Pancreas (tissue), 10 donors: ENCODE measurements at places on chromosomes 2 and 18. TPM values are rescaled to one million over a fixed set of nuclear protein-coding genes. Genes with fewer than 3 reads are reported as not detected.
A peak's percentile ranks its signal among the peaks of the same experiment; 100 is the strongest.

The ANKRD36B gene
- 45.9 TPM for polyA plus RNA-seq

GRCh38 chr2:176001916-176002687, at the start of gene LNPK:
TSS of gene LNPK (minus strand) at chr2:176002267. CDS start at chr2:175995584, 6,683 bp downstream.
- DNase-seq, result peak; percentile 92

DNA sequence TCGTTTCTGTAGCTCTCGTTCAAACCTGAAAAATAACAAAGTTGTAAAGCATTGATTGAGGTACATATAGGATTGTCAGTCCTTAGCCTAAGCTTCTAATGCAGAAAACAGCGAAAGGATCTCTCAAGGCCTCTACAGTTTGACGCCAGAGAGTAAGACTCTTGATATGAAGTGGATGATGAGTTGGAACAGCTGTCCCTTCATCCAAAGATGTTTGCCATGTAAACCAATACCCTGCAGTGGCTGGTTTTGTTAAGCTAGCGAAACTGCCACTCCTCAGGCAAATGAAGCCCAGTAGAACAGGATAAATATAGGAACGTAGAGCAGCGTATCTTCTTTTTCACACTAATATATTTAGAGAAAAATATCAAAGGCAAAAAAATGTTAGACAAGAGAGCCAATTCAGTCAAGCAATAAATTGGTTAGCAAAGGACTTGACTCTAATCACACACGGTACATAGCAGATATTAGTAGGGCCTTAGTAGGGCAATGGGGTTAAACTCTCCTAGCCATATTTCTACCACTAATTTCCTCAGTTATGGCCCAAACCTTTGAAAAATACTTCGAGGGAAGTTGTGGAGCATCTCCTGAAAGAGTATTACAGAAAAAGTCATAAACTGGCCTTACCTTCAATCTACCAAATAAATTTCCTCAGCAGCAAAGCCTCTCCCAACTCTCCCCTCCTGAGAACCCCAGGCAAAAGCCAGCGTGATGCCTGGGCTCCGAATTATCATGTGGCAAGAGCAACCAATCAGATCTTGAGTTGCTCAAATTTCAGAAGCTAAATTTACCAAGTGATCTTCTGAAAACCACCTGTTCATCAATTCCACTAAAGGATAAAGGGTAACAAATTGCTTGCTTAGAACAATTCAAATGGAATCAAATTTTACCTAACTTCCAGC, at the start of gene NEB:
Gene NEB, minus strand, starts transcription at position 706 of the 902 bp plus-strand sequence. CDS start 1,320 bp downstream, outside the sequence.
- no peak for DNase-seq

DNA sequence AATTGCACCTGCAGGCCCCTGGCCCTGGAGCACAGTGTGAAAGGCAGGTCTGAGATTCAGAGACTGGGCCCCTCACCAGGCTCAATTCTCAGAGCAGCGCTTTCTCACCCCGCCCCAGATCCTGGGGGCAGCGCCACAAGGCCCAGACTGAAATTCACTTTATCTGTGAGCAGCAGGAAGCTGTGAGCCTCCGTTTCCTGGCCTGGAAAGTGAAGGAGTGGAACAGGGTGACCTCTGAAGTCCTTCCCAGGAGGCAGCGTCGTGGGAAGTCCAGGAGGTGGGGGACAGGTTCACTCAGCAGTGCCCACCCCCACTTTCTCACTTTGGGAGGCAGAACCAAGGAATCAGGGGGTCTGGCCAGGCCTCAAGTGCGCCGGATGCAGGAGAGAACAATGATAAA, 235.4 kb downstream of the NDUFA10 start:
- DNase-seq, result no peak
